ENCODE measurements at places on chromosomes 5 and 9.

DNA sequence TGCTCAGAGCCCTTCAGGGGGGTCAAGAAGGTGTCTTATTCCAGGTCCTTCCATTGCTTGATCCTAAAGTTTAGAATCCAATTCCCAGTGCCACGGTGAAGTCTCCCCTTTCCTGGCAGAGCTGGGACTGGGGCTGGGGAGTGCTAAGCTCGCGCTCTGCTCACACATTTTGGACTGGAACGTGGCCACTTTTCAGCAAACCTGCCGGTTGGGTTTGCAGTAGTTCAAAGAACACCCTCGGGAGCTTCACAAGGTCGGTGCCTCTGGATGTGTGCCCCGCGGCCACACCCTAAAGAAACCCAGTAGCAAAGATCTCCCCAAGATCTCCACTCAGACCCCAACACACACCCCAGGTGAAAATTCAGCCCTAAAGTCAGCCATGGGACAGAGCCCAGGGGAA is at the start of gene C9orf152:
C9orf152 (minus strand) TSS at position 129 of the 400 bp plus-strand sequence. CDS start 580 bp downstream, outside the sequence.
- no peak for DNase-seq

- DNase-seq, result no peak
These were observed 17.5 kb downstream of the DAP start for GRCh38 chr5:10743526-10743925.

DNA sequence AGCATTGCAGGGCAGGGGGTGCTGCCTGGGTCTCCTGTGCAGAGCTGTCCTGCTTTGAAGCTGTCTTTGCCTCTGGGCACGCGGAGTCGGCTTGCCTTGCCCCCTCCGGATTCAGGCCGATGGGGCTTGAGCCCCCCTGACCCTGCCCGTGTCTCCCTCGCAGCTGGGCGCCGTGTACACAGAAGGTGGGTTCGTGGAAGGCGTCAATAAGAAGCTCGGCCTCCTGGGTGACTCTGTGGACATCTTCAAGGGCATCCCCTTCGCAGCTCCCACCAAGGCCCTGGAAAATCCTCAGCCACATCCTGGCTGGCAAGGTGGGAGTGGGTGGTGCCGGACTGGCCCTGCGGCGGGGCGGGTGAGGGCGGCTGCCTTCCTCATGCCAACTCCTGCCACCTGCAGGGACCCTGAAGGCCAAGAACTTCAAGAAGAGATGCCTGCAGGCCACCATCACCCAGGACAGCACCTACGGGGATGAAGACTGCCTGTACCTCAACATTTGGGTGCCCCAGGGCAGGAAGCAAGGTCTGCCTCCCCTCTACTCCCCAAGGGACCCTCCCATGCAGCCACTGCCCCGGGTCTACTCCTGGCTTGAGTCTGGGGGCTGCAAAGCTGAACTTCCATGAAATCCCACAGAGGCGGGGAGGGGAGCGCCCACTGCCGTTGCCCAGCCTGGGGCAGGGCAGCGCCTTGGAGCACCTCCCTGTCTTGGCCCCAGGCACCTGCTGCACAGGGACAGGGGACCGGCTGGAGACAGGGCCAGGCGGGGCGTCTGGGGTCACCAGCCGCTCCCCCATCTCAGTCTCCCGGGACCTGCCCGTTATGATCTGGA is 2.7 kb downstream of the CEL start:
- no peak for DNase-seq

GRCh38 chr9:110997847-110998246 is 40.4 kb downstream of the LPAR1 start:
- DNase-seq, result no peak

DNA sequence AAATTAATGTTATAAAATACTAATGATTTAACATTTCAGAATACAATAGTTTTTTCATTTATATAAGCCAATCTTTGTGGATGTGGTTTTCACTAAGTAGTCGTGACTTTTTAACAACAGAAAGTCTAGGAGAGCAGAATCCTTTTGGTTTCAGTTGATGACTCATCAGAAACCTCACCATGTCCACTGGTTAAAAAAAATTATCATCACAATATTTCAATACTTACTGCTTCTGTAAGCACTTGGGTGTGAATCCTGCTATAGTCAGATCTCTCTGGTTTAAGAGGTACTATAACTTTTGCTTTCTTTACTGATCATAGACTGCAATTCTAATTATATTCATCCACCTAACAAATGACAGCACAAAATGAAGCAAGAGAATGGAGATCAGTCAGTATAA is 77.2 kb downstream of the MRPS30 start:
- DNase-seq, result no peak

DNA sequence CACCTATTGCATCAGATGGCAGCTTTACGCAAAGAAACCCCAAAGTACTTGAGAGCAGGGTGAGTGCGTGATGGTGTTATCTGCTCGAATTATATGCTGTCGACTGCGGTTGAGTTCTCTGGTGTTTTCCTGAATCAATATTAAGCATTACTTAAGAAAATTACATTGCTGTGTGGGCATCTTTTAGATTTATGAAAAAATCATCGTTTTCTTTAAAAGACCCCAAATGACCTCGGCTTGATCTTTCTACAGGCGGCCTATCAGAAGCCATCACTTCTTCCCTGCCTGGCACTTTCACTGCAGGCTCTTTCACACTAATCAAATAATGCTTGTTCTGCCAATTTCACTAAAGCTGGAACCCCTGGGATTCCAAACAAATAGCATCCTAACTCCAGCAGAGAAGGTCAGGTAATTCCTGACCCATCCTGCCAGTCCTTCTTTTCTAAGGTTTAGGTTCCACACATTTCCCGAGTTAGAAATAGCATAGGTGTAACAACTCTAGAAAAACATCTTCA is 1.7 kb downstream of the UBE2QL1 start:
- DNase-seq, result no peak

GRCh38 chr9:81729135-81729534 is 39.8 kb upstream of the TLE1 start:
- DNase-seq, result no peak

GRCh38 chr9:128454991-128455390 is 815 bp upstream of the ODF2 start:
- DNase-seq, result no peak

DNA sequence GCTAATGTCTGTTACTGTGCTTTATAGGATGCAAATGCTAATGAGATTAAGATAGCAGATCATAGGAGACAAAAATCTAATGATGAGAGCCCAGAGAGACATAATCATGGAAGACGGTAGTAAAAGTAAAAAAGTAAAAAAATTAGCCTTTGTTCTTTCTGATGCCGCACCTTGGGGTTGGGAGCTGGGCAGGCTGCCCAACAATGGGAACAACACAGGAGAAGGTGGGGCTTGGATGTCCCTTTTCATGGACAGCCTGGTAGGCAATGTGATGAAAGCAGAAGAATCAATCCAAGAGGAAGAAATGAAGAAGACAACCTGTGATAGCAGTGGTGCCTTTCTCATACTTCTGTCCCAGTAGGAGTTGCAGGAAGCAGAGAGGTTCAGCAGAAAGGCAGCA is 57.2 kb downstream of the RAB14 start:
- DNase-seq, result no peak

DNA sequence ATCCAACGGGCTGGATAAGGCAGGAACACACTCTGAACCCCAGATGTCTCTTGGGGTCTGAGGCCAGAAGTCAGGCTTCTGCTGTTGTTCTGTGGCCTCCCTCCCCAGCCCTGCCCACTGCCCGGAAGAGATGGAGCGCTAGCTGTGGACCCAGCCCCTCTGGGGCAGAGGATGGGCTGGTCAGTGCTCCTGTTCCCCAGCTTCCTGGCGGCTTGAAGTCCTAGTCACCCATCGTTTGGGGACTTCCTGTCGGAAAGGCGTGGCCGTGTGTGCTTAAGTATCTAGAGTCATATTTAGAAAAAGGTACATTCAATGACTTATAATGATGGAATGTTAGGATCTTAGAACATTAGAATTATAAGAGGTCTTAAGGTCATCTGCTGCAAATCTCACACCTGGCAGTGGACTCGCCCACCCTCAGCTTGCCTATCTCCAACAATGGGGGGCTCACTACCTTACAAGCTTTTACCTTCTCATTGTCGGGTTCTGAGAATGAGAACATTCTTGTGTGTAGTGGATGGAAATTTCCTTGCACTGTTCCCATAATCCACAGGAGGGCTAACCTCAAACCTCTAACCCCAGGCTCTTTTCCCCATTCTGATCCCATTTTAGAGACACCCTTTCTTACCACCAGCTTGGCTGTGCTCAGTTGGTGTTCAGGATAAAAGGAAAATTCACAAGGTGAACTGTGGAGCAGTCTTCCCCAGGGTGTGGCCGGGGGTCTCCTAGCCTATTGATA is 13.4 kb upstream of the AIF1L start:
- DNase-seq, result no peak

GRCh38 chr5:75368391-75368790 is 31.4 kb downstream of the HMGCR start:
- no peak for DNase-seq

DNA sequence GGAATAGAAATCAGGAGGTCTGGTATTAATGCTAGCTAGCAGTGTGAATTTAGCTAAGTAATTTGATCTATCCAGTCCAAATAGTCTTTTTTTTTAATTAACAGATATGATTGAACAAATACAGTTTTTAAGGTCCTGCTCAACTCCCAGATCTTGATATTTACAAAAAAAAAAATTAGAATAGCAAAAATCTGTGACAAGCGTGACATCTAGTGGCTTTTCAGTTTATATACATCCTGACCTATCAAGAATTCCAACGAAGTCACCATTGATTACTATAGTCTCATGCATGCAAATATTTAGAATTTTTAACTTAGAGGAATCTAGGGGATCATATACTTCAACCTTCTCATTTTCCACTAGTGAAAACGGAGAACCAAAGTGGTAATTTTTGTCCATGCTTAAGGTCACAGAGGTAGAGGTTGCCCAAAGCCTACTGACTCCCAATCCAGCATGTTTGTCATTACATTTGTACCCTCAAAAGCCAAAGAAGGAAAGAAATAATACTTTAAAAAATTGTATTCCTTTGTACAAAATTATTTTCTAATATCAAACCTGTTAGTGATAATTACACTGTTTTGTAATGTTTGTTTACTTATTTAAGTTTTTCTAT is 17.6 kb upstream of the TARS1 start:
- no peak for DNase-seq

DNA sequence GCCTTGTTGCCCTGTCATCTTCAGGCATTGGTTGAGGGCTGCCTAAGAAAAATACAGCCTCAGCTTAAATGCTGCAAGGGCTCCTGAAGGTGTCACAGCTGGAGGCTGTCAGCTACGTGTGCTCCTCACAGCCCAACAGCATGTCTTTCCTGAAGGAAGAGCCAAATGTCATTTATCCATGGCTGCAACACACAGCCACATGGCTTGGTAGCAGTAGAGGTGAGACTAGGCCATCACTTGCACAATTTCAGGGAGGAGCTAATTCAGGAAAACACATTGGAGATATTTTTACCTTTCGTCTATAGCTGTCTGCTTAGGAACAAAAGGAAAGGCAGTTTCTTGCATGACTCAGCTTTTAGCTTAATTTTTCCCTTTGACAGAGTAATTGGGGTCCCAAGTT is 260.7 kb downstream of the SYK start:
- no peak for DNase-seq

- DNase-seq, result no peak
These were observed 205.7 kb upstream of the SGCD start for GRCh38 chr5:156121234-156121633.

GRCh38 chr9:80052830-80053229 is 481.1 kb downstream of the TLE4 start:
- DNase-seq, result no peak

DNA sequence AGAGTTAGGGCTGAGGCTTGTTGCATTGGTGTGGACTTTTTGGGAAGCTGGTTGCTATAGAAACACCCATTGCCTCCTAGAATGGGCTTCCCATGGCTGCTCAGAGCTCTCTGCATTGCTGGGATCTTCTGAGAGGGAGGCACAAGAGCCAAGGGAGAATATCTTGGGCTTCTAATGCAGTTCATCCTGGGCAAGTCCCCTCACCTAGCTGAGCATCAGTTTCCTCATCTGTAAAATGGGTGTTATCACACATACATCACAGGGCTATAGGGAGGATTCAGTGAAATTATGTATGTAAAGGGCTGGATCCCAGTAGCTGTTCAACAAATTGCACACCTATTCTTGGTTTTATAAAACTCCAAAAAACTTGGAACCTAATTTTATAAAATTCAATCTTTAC is 106.1 kb upstream of the ALDH1B1 start:
- no peak for DNase-seq

DNA sequence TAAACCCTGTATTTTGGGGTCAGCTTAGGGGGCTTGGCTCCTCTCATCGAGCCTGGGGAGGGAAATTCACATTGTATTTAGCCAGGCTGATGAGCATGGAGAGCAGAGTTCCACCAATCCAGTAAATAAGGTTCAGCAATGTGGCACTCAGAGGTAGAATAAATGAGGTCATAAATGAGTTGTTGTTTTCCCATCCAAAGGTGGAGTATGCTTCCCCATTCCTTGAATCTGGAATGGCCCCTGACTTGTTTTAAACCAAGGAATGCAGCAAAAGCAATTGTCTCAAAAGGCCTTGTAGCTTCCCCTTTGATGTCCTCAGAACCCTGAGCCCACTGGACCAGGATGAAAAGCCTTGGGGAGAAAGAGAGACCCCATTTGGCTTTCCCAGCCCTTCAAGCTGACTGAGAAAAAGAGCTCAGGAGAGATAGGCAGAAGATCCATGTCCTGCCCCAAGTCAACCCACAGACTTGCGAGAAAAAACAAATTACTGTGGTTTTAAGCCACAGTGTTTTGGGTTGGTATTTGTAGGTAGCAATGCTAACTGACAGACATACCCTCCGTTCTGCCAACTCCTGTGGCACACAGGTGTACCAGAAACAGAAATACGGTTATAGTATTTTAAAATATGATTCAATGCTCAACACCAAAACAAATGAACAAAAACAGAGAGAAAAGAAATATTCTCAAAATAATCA is 566.0 kb upstream of the DMAC1 start:
- no peak for DNase-seq

GRCh38 chr9:79210541-79211243 is 361.1 kb upstream of the TLE4 start:
- no peak for DNase-seq
